ENCODE measurements at places on chromosomes 5 and 9.

DNA sequence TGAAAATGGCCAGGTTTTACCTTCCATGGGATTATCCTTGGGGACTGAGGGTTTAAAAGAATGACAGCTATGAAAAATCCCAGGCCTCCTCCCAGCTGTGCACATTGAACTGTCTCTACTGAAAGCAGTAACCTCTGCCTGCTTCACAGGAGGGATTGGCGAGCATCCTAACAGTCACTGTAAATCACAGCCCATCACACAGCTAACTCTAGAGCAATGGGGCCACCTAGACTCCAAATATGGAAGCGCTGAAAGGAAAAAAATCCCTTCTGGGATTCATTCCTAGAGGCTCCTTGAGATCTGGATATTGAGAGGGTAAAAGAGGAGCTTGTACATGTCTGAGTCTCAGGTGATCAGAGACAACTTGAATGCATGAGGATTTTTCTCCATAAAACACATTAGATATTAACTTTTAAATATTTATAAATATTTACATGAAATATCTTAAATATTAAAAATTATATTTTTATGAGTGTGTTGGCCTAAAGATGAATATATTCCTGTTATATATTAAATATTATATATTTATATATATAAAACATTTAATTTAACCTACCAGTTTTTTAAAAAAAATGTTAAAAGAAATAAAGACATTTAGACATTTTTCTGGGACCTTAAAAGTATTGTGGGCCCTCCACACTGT lies 133.8 kb upstream of the SLC24A2 start:
- no peak for DNase-seq

DNA sequence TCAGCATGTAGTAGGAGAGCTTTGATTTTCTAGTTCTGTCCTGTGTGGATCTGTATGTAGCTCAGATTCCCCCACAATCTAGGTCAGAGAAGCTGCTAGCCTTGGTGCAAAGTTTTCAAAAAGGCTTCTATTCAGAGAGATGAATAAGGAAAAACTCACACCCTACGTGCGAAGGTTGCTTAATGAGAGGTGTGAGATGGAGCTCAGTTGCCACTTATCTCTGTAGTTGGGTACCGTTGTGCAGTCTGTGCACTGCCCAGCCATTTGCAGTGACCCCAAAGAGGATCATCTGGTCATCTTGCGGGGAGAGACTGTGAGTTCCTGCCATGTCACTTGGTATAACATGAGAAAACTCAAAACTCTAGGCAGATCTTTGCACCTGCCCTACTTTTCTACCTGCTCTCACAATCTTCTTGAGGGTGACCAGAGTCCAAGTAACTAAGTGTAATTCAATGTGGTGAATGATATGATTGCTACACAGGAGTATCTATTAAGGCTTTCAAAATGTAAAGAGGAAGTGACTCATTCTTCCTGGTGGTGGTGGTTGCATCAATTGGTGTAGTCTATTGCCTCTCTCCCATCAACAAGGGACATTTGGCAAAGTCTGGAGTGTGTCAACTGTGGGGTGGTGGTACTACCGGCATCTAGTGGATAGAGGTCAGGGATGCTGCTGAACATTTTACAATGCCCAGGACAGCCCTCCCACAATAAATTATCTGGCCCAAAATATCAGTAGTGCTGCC lies 65.2 kb downstream of the TMC1 start:
- DNase-seq: peak; percentile 13

DNA sequence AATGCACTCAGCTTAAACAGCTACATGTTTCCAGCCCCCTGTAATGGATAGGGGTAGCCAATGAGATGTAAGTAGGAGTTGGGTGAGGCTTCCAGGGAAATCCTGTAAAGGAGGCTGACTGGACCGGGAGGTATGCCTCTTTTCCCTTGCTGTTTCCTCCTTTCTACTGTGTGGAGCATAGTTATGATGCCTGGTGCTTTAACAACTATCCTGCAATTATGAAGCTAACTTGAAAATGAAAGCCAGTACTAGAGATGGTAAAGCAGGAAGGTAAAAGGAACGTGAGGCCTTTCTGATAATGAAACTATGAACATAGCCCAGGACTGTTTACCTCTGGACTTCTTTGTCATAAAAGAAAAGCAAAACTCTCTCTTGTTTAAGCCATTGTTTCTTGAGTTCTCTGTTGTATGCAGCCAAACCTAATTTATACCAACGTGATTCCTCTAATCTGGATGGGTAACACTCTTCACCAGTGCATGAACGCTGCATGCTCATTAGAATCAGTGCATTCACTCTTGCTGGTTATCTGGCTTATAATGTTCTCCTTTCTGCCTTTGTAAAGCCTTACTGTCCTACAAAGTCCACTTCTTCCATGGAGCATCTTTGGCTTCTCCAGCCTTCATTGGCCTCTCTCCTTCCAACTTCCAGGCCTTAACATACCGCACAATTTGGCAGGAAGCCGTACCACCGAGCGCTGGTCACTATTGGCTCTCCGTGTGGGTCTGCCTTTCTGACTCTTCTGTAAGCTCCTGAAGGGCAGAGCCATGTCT lies 8.3 kb upstream of the ARHGEF28 start:
- no peak for DNase-seq

- DNase-seq: no peak
Observed at GRCh38 chr9:89625721-89626687, 21.2 kb downstream of the GADD45G start.

DNA sequence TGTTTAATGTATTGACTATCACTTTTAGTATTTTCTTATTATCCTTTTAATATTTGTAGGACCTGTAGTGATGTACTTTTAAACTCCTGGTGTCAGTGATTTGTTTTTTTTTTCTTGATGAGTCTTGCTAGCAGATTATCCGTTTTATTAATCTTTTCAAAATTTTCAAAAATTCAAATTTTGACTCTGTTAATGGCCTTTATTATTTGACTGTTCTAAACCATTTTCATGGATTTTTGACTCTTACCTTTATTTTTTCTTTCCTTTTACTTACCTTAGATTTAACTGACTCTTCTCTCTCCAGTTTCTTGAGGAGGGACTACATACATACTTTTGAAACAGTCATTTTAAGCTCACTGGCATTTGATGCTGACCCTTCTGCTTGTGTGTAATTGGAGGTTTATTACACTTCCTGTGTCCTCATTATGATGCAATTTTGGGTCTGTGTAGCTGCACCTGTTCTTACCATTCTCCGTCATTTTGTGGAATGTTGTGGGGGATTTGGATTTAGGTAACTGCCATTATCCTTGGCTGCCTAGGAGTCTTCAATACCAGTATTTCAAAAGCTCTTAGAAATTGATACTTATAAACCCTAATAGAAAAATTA lies 32.0 kb upstream of the EXOC3 start:
- DNase-seq: no peak

DNA sequence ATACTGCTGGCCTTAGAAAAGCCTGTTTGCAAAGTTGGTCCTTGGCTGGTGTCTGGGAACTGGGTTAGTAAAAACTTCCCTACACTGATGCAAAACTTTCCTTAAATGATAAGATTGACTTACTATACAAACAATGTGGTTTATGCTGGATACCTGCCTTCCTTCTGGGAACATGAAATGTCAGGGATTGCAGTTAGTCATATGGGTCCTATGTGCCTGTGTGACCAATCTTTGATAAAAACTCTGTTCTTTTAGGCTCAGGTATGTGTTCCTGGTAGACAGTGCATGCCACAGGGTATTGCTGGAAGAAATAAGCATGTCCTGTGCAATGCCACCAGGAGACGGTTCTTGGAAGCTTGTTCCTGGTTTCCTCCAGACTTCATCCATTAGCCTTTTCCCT lies 173.3 kb downstream of the RMI1 start:
- no peak for DNase-seq

DNA sequence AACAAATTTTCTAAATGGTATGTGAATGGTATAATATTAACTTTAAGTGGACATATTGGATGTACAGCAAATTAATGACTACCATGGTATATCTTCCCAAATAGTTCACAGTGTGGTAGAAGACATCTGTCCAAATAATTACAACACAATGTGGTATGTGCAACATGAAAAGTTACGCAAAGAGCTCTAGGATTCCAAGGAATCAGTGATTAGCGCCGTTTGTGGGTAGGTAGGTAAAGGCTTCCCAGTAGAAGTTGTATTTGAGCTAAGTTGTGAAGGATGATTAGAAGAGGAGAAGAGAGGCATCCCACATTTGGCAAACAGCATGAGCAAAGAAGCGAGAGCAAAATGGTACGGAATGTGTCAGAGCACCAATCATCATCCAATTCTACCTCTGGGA lies 14.3 kb upstream of the KLF9 start:
- DNase-seq: no peak

DNA sequence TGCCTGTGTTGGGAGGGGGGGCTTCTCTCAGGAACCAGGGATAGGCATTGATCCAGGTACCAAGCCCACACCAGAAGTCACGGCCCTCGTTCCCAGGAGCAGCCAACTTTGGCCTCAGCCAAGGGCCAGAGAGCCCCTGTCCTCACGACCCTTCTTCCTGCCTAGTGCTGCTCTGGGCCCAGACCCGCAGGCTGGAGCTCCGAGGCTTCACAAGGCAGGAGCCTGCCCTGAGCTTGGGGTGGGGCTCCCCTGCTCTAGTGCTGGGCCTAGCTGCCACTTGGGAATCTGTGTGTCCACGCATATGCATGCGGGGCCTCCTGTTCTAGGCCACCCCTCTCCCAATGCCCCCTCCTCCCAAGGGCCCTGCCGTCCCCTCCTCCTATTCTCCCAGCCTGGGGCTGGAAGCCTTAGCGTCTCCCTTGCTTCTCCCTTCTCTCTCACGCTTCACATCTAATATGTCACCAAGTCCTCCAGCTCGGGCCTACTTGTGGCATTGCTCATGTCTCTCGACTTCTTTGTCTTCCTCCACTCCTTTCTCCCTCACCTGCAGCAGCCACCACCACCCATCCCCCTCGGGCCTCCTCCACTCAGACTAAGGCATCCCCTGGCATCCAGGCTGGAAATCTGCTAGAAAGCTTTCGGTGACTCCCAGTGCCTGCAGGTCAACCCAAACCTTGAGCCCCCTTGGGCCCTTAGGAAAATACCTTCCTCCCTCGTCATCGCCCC lies 3.4 kb downstream of the UNC5A start:
- no peak for DNase-seq

GRCh38 chr5:8396756-8397155 lies 527.8 kb downstream of the MTRR start:
- DNase-seq: no peak

DNA sequence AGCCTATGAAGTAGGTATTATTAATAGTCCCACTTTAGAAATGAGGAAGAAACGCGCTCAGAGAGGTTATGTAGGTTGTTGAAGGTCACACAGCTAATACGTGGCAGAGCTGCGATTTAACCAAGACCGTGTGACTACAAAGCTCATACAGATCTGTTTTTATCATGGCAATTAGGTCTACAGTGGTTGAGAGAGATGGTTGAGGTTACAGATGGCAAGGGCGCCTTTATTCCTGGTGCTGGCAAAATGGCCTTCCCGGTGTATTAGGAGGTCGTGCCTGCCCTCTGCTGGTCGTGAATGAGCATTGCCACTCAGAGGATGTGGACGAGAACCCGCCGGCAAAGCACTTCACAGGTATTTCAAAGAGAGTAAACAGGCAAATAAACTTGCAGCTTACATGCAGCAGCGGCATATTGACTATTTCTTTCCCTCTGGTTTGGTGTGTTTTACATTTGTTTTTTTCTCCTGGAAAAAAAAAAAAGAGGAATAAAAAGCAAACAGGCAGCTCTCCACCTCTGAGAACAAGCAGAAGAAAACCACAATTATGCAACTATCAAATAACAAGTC lies 65.3 kb upstream of the EGFLAM start:
- no peak for DNase-seq

- DNase-seq: no peak
Observed at GRCh38 chr9:125784286-125785049, 37.3 kb downstream of the PBX3 start.

GRCh38 chr5:149464796-149465489 lies 85.9 kb upstream of the IL17B start:
- no peak for DNase-seq

- no peak for DNase-seq
Observed at GRCh38 chr5:105529851-105530250, 1967.3 kb upstream of the NUDT12 start.

DNA sequence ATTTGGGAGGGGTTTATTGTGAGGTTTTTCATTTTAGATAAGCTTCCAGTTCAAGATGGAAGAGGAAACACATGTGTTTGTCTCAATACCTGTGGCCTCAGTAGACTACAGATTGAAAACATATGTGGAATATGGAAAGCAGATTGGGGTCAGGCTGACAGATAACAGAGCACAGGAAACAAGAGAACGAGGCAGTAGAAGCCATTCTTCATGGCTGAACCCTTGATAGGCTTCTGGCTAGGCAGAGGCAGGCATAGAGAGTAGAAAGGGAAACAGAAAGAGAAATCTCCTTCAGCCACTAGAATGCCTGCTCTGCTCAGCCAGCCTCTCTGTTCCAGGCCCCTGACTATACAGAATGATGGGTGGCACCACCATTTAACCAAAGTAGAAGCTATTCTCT lies 152.5 kb downstream of the MUSK start:
- DNase-seq: no peak

DNA sequence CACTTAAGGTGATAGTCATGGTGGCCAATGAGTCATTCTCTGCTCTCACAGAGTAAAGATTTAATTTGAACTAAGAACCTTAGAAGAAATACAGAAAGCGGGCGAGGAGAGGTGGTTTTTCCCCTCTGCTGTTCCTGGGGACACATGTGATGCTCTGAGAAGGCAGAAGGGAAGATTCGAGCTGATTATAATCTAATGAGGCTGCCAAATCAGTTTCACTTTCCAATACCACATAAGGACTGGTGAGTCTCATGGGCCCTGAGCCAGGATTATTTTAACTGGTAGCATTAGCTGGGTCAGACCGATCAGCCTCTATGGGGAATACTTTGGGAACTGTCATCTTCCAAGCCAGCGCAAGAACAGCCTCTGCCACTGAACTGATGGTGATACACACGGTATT lies 116.5 kb downstream of the SLC1A3 start:
- no peak for DNase-seq

DNA sequence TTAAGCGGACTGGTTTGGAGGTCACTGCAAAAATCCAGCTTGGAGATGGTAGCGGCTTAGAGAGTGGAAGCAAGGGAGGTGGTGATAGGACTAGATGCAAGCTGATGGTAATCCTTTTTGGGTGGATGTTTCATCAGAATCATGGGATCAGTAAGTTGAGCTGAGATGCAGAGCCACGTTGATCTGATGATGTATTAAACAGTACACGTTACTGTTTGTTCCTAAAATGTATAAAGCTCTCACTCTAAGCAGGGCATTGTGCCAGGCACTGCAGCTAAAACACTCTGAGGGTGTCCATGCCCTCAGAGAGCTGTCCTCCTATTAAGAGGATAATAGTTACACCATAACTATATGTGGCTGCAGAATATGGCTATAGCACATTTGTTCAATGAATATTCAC lies 93.1 kb downstream of the JAKMIP2 start:
- no peak for DNase-seq
